ENCODE measurements at places on chromosomes 12 and 14.

DNA sequence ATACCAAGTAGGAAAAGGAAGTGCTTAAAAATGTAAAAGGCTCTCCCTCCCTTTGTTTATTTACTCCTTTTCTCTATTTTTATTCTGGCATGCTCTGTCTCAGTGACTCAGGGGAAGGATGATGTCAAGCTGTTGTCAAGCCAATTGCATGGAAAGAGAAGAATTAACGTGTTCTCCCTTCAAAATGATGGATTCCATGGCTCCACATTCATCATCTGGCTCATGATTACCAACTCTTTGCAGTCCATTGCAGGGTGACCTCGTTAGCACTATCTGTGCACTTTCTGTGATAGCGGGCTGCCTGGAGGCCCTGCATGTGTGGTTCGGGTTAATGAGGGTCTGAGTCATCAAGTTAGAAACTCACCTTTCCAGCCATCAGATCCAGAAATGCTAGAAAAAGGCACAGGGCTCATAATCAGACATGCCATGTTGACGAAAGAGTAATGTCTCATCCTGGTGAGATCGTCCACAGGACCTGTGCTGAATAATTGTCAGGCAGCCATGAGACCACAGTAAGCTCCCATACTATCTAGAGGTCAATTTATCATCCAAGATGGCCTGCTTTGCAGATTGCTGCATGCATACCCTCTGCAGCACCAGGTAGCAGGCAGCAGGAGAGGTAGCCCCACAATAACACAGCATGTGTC lies 79.2 kb upstream of the BTG1 start:
- no peak for DNase-seq

- DNase-seq = no peak
These were observed 122.2 kb upstream of the CCDC175 start for GRCh38 chr14:59698793-59699192.

DNA sequence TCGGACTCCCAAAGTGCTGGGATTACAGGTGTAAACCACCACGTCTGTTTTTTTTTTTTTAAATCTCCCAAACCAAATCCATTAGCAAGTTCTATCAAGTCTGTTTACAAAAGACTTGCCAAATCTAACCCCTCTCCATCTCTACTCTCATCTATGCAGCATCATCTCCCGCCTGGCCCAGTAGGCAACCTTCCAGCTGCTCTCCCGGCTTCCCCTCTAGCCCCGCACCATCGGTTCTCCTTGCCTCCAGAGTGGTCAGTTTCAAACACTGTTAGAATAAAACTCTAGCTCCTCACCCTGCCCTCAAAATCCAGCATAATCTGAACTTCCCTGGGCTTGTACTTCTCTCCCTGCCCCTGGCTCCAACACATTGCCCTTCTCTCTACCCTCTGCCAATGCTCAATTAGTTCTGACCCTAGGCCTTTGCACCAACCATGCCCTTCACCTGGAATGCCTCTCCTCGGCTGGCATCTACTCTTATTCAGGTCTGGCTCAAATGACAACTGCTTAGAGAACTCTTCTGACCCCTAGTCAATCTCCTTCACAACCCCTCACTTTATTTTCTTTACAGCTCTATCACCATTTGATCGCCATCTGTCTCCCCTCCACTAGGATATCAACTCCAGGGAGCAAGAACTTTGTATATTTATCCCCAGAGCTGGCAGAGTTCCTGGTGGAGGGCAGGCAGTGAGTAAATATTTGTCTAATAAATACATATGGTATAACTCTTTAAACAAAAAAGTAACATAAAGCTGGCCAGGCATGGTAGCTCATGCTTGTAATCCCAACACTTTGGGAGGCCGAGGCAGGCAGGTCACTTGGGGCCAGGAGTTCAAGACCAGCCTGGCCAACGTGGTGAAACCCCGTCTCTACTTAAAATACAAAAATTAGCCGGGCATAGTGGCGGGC lies 4.9 kb downstream of the WSB2 start:
- no peak for DNase-seq

DNA sequence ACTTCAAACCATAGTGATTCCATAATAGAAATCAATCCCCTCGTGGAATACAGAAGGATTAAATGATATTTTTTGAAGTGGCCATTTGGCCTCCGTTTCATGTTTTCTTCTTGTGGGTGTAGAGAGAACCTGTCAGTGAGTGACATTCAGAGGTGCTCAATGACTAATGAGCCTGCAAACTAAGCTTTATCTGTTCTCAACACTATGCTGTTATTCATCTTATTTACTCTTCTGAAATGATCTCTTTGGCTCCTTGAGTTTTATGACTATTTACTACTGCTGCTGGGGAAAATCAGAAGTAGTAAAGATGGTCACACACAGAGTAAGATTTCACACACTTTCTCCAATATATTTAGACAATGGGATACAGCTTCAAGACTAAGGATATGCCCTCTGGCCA lies 30.4 kb downstream of the ATP2B1 start:
- DNase-seq = no peak

DNA sequence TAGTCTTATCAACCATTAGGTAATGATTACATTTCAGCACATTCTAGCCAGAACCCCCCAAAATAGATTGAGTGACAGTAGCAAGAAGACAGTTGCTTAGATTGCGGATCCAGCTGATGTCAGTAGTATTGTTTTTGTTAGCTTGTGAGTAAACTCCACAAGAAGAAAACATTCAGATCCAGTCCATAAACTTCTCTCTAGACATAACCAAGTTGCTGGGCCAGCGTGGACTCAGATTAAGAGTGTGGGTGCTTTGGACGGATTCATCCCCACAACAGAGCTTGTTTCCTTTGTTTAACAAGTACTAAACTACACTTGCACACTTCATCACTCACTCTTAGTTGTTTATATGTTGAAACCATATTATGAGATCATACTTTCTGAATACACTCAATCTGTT lies 293.4 kb downstream of the NPAS3 start:
- no peak for DNase-seq

GRCh38 chr12:95316798-95317197 lies 99.2 kb downstream of the VEZT start:
- no peak for DNase-seq

GRCh38 chr12:22100958-22101748 lies 55.1 kb downstream of the CMAS start:
- DNase-seq = peak; percentile 54

GRCh38 chr12:116143909-116144308 lies 133.6 kb downstream of the MED13L start:
- DNase-seq = no peak

- no peak for DNase-seq
These were observed 217.8 kb downstream of the LRFN5 start for GRCh38 chr14:41824441-41824840.

DNA sequence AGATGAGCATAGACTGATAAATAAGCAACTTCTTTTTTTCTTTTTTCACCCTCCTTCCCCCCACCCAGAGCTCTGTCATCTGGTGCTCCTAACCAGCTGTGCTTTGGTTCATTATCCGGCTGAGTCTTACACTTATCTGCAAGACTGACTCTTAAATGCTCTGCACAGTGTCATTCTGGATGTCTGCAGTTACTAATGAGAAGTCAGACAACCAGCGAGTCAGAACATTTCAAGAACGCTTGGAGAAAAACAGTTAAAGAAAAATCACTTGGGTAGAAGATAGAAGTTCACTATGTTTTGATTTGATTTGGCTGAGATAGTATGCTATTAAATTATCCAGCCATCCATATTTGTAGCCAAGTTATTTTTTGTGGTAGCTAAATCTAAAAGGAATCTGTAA lies 328.9 kb upstream of the PRICKLE1 start:
- DNase-seq = no peak

- DNase-seq = no peak
These were observed 14.0 kb downstream of the EMP1 start for GRCh38 chr12:13210236-13211190.

DNA sequence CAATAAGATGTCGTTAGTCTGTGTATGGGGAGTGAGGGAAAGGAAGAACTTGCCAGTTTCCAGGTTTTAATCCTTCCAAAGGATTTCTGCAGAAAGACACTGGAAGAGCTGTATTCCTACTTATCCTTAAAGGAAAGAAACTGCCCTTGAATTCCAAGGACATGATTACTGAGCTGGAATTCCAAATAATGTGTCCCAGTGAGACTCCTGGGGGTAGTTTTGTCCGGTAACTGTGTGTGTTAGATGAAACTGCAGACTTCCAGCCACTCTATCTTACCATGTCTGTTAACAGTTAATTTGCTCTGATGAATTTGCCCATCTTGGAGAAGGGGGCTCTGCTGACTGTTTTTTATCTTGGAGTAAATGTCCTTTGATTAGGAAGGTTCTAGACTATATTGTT lies 33.0 kb downstream of the CKB start:
- DNase-seq = no peak

DNA sequence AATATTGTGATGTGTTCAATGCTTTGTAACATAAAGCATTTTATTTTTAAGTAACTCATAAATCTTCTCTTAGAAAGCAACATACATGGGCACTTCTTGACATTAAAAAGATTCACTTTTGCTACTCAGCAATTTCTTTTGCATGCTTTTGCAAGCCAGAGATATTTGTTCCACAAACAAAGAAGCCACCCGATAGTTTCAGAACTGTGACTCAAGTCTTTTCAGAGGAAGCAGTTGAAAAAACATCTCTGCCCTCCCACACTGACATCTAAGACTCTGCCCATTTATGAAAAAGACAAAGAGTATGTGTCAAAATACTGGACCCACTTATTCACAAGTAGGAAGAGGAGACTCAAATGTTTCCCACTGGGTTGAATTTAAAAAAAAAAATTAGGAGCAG lies 7.5 kb downstream of the APPL2 start:
- DNase-seq = no peak

GRCh38 chr14:103699901-103700752 lies 15.1 kb downstream of the XRCC3 start:
- DNase-seq = no peak

DNA sequence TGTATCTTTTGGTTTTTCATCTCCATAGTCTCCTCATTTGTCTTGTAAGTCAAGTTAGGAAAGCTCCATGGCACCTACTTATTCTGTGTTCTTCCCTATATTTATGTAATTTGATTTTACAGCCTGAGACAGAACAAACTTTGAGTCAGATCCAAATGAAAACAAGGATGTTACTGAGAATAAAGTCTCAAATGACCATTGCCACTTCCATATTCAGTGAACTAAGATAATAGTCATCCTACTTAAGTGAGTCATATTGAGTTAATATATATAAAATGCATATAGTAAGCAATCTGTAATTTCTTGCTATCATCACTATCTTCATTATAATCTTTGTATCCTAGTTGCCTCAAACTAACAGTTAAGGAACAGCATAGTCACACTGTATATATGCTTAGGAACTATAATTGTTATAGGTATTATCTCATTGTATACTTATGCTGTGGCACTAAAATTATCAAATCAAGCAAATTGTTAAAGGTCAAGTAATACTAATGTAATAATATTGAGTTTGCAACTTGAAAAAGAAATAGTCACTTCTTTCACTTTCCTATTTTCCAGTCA lies 30.8 kb downstream of the TMTC3 start:
- DNase-seq = no peak

DNA sequence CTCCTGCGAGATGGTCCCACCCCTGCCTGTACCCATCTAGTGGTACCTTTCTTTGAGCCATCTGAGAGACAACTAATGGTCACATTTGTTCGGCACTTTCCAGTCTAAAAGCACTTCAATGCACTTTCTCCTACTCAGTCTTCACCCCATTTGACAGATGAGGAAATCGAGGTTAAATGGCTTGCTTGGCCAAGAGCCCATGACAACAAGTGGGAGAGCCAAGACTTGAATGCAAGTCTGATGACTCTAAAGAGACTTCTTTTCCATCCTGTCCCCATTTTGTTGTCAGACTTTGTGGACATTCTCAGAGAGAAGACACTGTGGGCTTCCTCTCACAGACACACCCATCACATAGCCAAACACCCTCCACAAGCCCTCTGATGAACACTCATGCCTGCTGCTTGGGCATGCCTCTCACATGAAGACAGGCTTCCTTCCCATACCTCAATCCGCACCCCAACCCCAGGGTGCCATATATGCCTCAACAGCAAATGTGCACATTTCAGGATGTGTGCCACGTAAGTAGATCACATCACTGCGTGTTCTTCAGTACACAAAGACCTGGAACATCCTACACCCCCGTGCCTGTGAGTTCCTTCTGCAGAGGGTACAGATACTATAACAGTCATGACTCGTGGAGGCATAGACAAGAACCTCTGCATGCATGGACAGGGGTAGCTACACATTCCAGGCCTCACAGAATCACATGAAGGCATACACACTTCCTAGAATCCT lies 805 bp downstream of the MYH7 start:
- no peak for DNase-seq

GRCh38 chr14:45793081-45793480 lies 540.1 kb upstream of the MIS18BP1 start:
- DNase-seq = no peak

DNA sequence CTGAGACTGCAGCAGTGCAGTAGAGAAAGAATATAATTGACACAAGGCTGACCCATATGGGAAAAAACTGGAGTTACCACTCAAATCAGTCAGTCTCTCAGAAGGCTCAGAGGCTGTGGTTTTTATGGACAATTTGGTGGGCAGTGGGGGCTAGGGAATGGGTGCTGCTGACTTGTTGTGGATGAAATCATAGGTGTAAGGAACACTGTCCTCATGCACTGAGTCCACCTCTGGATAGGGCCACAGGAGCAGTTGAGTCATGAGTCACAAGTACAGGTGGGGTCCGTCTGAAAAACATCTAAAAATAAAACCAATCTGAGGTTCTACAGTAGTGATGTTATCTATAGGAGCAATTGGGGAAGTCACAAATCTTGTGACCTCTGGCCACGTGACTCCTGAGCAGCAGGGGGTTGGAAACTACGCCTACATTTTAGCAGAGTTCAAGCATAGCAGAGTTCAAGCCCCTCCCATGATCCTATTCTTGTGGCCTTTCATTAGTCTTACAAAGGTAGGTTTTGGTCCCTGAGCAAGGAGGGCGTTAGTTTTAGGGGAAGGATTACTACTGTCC lies 18.1 kb upstream of the SGPP1 start:
- DNase-seq = peak; percentile 34

DNA sequence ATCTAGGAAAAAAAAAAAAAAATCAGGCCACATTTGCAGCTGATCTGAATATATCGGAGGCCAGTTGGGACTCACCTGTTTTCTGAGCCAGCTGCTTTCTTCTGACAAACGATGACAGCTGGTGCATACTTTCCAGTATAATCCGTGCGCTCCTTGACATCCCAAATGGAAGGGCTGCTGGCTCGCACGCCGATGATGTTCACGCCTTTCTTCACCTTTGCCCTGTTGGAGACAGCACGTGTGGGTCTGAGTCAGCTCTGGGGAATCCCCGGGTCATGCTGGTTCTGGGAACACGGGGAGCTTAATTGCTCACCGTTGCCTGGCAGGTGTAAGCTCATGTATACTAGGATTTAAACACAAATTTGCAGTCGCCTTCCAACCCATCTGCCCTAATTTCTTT lies 372.8 kb downstream of the TMEM132D start:
- DNase-seq = peak; percentile 78

DNA sequence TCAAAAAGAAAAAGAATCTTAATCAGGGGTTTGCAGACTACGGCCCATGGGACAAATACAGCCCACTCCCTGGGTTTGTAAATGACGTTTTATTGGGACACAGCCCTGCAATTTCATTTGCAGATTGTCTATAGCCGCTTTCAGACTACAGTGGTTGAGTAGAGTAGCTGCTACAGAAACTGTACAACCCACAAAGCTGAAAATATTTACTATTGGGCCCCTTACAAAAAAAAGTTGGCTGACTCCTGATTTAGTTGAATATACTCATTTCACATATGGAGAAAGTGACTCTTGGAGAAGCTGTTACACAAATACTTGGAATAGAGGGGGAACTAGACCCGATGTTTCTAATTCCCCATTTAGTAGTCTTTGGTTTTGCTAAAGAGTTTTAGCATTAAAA lies 162.5 kb upstream of the NOS1 start:
- DNase-seq = no peak

GRCh38 chr12:113386866-113387566 lies 16.7 kb downstream of the SDS start:
- DNase-seq = no peak

All from colonic mucosa (tissue), 4 donors.